Osteocyte (in vitro differentiated cells): ENCODE measurements at places on chromosomes 5 and 9.

- H3K27me3 ChIP-seq, result no peaks in the 10 kb centered on the region
- no peak overlapping the region for H3K27ac ChIP-seq
- DNase-seq, result no peak
- peaks cover 2% of the 10 kb centered on the region for H3K4me1 ChIP-seq
Measured at GRCh38 chr5:117347280-117347679, 772.7 kb upstream of the SEMA6A start.

- peaks cover 14% of the 10 kb centered on the region for H3K4me1 ChIP-seq
- H3K27ac ChIP-seq, result no peak overlapping the region
- DNase-seq, result no peak
- no peaks in the 10 kb centered on the region for H3K36me3 ChIP-seq
Measured at GRCh38 chr9:15149450-15149849, 157.6 kb downstream of the TTC39B start.

GRCh38 chr9:70488793-70489105, 74.3 kb upstream of the KLF9 start:
- H3K27me3 ChIP-seq, result no peaks in the 10 kb centered on the region
- peak overlapping the region; percentile 88 for H3K27ac ChIP-seq
- peaks cover 71% of the 10 kb centered on the region for H3K4me1 ChIP-seq
- H3K4me3 ChIP-seq, result no peak overlapping the region
- DNase-seq, result no peak

GRCh38 chr9:83920469-83920926, 734 bp downstream of the KIF27 start:
- peaks cover 4% of the 10 kb centered on the region for H3K36me3 ChIP-seq
- H3K27me3 ChIP-seq, result no peaks in the 10 kb centered on the region
- DNase-seq, result no peak
- H3K4me1 ChIP-seq, result peaks cover 12% of the 10 kb centered on the region
- peak overlapping the region; percentile 88 for H3K4me3 ChIP-seq

DNA sequence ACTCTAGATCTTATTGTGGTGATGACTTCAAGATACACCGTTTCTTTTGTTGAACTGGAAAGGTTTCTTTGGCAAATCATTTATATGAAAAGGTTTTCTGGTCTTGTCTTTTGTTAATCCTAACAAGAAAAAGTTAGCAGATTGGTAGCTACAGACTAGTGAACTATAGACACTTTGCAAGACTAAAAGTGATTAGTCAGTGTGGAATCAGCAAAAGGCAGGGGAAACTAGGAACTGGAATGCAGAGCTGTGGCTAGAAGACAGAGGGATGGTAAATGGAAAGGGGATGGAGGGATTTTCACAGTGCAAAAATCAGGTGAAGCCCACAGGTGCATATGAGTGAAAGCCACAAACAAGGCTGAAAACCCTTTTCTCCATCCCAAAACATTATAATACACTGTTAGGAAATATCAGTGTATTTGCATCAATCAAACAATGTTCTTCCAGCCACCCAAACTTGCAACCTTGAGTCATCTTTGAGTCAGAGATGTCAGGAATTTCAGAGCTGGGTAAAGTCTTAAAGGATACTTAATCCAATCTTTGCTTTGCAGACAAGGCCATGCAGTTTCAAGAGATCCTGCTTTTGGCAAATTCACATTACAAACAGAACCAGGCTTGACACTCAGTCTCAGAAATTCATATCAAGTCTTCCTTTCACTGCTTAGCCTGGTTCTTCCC, 52.7 kb downstream of the PLK2 start:
- no peak overlapping the region for H3K4me3 ChIP-seq
- H3K27me3 ChIP-seq, result no peaks in the 10 kb centered on the region
- no peaks in the 10 kb centered on the region for H3K36me3 ChIP-seq
- no peak overlapping the region for H3K27ac ChIP-seq
- peaks cover 3% of the 10 kb centered on the region for H3K4me1 ChIP-seq
